Stimulated activated CD4-positive, alpha-beta T cell treated with anti-CD3 and anti-CD28 coated beads, Interleukin-15, amount 100 ng/mL, for 1 hour (primary cell): ENCODE measurements at places on chromosomes 3 and 15.

DNA sequence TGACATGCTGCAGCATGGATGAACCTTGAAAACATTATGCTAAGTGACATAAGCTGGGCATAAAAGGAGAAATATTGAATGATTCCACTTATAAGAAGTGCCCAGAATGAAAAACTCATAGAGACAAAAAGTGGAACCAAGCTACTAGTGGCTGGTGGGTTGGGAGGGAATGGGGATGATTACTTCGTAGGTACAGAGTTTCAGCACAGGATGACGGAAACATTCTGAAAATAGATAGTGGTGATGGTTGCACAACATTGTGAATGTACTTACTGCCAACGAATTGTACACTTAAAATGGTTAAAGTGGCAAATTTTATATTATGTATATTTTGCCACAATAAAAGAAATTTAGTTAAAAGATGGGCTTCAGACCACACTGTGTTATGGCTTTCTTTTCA, 93.6 kb downstream of the RPLP1 start:
- no peak for DNase-seq

DNA sequence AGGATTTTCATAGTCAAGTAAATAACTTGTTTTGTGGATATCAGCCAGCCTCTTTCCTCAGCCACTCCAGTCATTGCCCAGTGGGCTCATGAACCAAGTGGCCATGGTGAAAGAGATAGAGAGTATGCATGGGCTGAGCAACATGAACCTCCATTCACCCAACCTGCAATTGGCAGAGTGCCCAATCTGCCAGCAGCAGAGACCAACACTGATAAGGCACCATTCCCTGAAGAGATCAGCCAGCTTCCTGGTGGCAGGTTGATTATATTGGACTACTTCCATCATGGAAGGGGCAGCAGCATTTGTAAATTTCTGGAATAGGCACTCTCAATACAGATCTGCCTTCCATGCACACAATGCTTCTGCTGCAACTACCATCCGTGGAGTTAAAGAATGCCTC, 10.3 kb upstream of the MCF2L2 start:
- no peak for DNase-seq

DNA sequence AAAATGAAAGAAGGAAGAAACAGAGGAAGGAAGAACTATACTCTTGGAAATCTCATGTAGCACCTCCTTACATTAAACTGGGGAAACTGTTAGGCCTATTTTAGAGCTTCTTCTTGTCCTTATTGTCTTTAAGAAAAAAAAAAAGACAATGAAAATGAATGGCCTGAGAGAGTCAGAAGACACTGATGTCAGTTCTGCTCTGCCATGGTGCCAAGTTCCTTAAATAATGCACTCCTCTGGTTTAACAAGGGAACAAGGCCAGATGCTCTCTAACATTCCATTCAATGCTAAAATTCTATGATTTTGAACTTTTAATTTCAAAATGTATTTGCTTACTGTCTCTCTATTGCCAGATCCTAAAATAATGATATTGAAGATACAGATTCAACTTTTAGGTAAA, 4.4 kb upstream of the MBNL1 start:
- no peak for DNase-seq

DNA sequence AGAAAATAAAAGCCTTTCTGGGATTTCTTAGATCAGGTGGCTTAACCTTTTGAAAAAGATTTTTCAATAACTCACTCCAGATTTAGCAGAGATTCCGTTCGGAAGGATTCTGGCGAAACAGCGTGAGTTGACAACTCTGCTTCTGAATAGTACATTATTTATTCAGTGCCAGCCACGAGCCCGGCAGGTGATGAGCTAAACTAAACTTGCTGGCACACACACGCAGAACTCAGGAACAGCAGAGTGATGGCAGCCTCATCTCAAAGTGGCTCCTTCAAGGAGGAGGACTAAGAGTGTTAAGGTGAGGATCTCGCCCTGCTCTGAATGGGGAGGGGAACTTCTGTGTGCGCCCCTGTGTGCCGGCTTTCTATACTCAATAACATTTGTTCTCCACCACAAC, 114.3 kb downstream of the FAM43A start:
- DNase-seq: no peak

DNA sequence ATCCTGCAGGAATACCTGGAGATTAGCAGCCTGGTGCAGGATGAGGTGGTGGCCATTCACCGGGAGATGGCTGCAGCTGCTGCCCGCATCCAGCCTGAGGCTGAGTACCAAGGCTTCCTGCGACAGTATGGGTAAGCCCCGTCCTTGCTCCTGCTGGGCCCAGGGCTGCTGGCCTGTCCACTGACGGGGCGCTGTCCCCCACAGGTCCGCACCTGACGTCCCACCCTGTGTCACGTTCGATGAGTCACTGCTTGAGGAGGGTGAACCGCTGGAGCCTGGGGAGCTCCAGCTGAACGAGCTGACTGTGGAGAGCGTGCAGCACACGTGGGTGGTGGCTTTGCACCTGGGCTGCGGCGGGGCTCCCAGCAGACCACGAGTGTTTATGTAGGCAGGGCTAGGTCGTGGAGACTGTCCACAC, 5.0 kb downstream of the FES start:
- DNase-seq: no peak

DNA sequence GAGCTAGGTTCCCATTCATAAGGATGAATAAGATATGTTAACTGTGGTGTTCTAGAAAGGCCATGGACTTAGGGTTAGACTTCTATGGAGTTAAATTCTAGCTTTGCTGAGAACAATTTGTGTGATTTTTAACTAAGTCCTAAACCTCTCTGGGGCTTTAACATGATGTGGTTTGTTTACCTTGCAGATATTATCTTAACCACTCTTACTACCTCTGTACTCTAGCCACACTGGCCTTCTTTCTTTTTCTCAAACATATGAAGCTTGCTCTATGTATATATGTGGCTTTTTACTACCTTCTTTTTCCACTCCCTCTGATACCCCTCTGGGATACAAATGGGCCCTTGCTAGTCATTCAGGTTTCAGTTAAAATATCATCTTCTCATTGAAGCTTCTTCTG, 108.4 kb downstream of the ZNF609 start:
- DNase-seq: no peak

DNA sequence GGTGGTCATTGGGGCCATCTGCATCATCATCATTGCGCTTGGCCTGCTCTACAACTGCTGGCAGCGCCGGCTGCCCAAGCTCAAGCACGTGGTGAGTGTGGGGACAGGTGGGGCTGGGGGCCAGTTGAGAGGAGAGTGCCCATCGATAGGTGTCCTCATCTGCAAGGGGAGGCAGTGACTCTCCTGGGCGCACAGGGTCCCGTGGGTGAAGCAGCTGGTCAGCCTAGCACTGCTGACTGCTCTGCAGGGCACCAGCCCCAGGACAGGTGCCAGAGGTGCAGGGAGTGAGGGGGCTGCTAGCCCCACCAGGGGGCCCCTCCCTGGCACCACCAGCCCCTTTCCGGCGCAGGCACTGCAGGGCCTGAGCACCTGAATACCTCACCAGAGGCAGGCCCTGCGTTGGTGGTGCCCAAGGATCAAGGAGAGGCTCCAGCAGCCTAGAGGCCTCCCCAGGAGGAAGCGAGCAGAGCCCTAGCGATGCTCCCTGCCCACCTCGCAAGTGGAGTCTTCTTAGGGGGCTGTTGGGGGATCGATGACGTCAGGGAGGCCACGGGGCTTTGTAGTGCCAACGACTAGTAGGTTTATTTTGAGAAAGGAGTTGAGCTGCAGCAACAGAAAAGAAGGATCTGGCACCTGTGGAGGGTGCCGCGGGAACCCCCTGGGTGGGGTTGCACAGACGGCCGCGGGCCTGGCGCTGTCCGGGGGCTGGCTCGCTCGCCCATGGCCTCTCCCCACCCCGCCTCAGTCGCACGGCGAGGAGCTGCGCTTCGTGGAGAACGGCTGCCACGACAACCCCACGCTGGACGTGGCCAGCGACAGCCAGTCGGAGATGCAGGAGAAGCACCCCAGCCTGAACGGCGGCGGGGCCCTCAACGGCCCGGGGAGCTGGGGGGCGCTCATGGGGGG, 976 bp upstream of the ABTB1 start:
- DNase-seq: no peak

- no peak for DNase-seq
These were observed 3.5 kb downstream of the SPATA12 start for GRCh38 chr3:57064001-57064400.

DNA sequence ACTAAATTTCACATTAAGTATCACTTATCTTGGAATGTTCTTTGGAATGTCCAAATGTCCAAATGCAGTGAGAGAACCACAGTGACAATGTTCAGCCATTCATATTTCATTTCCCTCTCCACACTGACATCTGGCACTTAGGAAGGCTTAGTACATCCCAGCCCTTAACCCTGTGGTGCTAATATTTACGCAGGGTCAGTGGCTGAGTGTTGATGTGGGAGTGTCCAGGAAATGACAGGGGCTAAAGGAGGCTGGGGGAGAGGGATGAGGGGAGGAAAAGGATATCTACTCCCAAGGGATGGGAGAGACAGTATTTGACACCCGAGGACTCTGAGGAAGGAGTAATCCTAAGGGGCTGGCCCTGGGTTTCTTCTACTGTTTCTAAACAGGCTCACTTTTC, 14.1 kb upstream of the CCR4 start:
- DNase-seq: no peak

- no peak for DNase-seq
These were observed 34.0 kb downstream of the YEATS2 start for GRCh38 chr3:183731611-183732010.

- DNase-seq: no peak
These were observed 8.0 kb downstream of the HDDC3 start for GRCh38 chr15:90924375-90924774.

- DNase-seq: no peak
These were observed at the start of gene FAM174B for GRCh38 chr15:92655178-92655995. TSS of gene FAM174B (minus strand) at chr15:92655775.

GRCh38 chr3:47512416-47513124, 942 bp downstream of the ELP6 start:
- DNase-seq: no peak

GRCh38 chr15:60371175-60372051, 26.4 kb downstream of the ANXA2 start:
- no peak for DNase-seq

DNA sequence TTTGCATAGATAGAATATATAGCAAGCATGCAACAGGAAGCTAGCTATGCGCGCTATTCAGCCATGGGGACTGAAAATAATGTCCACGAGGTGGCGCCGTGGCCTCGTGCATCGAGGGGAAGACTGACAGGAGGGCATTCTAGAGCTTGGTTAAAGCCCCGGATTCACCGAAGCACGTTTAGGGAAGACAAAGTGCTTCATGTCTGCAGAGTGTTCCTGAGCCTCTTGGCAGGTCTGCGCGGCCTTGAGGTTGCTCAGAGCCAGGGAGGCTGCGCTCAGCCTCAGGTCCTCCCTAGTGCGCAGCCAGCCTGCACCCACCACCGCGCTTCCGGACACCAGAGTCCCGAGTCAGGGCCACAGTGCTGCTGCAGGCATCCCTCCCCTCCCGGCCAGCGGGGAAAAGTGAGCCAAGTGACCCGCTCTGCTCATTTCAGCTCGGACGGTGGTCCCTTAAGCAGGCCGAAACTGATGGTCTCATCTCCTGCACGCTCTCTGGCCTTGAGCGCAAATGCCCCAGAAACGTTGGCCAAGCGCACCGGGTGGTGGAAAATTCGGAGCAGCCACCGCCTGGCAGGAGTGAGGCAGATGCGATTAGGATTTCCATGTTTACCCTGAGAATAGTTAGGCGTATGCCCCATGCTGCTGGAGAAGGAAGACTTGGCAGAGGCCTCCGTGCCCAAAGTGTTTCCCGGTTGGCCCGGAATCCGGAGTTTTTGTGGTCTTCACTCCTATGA, 24.8 kb downstream of the GABRA5 start:
- no peak for DNase-seq

DNA sequence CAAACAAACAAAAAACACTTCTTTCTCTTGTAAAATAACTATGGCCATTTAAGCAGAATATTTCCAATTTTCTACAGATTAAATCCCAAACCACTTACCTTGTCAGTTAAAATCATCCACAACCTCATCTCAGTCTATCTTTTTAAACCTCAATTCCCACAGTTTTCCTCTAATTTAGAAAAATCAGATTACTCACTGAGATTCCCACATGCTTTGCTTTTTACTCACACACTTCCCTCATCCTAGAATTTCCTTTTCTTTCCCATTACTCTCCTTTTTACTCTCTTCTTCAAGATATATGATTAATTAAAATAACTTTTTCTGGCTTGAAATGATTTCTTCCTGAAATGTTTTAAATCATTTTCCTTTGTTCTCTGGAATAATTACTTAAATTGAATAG, 790.7 kb downstream of the ROBO1 start:
- no peak for DNase-seq

DNA sequence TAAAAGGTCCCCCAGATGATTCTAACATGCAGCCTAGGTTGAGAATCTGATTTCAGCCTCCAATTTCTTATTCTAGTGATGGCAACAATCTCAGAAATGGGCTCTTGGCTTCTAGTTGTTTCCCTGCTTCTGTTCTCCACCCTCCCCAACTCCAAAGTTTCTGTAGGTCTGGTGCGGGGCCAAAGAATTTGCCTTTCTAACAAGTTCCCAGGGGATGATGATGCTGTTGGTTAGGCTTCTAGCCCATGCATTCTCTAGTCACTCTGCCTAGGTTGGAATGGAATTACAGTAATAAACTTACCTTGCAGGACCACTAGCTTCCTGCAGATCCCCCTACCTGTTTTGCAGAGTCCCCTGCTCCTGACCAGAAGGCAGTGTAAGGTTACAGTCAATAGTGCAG, 103.2 kb upstream of the PPP2R3A start:
- DNase-seq: no peak

- no peak for DNase-seq
These were observed 56.8 kb downstream of the ITGA11 start for GRCh38 chr15:68375191-68375631.

- DNase-seq: no peak
These were observed 167.4 kb downstream of the STAG1 start for GRCh38 chr3:136584728-136585127.

- no peak for DNase-seq
These were observed 179.4 kb downstream of the SATB1 start for GRCh38 chr3:18245721-18246120.

DNA sequence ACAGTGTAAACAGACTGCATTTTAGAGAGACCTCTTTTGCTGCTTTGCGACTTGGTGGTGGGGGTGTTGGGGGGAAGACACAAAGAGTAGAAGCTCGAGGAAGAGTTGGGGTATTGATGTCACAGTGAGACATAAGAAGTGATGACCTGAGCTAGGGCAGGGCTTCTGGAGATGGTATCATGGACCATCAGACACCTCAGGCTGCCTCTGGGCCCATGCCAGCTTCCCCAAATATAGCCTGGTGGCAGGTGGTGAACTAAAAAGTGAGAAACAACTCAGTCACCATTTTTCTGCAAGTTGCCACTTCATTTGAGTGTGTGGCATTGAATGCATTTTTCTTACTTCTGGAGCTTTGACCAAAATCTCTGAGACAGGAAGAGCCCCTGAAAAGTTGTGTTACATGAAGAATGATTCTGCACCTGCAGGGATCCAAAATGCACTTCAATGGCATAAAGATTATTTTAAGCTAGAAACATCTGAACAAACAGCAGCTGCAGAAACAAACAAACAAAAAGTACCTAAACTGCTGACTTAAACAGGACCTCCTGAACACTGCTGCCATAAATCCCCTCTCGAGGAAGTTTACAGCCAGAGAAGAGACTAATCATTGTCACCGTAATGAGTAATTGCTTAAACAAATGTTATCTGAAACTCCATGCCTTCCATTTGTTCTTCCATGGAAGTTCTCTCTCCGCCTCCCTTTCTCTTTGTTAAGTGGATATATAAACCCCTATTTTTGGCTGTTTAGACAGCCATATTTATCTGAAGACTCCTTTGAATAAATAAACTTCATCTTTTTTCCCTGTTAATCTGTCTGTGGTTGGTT, 15.2 kb upstream of the XIRP1 start:
- no peak for DNase-seq
